ENCODE measurements at places on chromosomes 2 and 18. TPM values are rescaled to one million over a fixed set of nuclear protein-coding genes. Genes with fewer than 3 reads are reported as not detected.

The ASXL2 gene
- total RNA-seq = 5.7 TPM

The MMADHC gene
- 813 TPM for total RNA-seq

The B4GALT6 gene
- total RNA-seq = not detected

The RFTN2 gene
- not detected for total RNA-seq

The CCDC142 gene
- total RNA-seq = 19.0 TPM

The LRP1B gene
- not detected for total RNA-seq

The HNMT gene
- not detected for total RNA-seq

All from G401 (cell line).